GM23338 (cell line): ENCODE measurements at places on chromosomes 12 and 14.

- DNase-seq = no peak
These were observed 17.9 kb upstream of the CLEC7A start for GRCh38 chr12:10147714-10148403.

DNA sequence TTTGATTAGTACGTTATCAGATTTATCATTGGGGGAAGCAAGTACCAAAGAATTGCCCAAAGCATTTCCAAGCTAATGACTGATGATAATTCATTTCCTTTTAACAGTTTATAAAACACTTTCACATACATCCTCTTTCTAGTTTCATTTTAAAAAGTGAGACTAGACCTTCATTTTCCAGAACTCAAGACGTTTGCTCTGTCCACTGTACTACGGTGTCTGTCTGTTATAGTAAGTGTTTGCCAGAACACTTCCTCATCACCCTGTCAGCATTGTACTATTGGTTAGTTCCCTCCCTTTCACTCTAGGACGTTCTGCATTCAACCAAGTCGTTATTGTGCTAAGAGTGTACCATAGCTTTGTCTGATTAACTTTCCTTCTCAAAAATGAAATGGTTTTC lies 81.7 kb upstream of the TMEM263 start:
- DNase-seq = no peak

DNA sequence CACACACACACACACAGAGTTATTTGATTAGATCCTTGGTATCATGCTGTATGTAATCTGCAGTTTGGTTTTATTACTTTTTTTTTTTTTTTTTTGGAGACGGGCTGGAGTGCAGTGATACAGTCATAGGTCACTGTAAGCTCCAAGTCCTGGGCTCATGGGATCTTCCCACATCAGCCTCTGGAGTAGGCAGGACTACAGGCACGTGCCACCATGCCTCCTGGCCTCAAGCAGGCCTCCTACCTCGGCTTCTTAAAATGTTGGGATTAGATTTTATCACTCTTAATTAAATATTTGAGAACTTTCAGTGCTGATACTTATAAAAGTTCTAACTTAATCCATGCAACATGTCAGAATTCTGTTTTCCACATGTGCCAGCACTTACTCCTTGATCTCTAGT lies 31.3 kb upstream of the PSEN1 start:
- no peak for DNase-seq

- DNase-seq = no peak
These were observed 86.3 kb downstream of the IRF2BPL start for GRCh38 chr14:76941946-76942805.

GRCh38 chr12:39626033-39626814 lies 6.6 kb upstream of the ABCD2 start:
- peak; percentile 71 for DNase-seq

GRCh38 chr12:52977170-52977569 lies 28.3 kb downstream of the KRT18 start:
- DNase-seq = no peak

DNA sequence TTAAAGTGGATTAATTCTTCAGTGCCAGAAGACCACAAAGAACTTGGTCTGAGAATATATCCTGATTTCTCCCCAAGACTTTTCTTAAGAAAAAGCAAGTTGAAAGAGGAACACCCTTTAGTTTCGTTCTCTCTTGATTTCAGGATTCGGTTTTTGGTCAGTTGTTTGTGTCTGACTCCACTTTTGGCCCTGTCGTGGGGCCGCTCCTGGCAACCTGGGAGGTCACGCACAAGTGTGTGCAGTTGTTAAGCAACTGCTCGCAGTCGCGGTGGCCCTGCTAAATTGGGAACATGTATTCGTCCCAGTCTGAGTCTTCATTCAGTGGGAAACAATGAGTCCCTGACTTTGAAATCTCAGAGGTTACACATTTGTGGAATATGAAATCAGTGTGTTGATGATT lies 68.7 kb downstream of the RGS6 start:
- no peak for DNase-seq

DNA sequence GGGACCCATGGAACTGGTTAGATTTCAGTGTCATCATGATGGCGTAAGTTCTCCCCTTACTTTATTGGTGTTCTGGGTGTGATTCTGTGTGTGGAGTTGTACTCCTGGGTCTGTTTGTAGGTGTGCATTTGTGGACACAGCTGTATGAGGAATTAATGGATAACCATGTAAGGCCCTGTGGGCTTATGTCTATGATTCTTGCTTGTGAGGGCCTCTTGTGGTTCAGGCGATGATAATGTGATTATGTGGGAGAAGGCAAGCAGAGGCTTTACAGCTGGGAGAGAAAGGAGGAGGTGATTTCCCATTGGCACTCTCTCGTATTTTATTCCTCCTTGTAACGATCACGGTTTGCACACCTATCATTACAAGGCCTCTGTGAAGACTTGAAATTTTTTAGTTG lies 96.1 kb downstream of the SCN8A start:
- DNase-seq = no peak

- DNase-seq = no peak
These were observed 22.0 kb upstream of the ULK1 start for GRCh38 chr12:131872154-131873051.

GRCh38 chr12:12088147-12088546 lies 17.4 kb downstream of the BCL2L14 start:
- DNase-seq = no peak

- no peak for DNase-seq
These were observed 41.7 kb upstream of the NID2 start for GRCh38 chr14:52110441-52111086.

DNA sequence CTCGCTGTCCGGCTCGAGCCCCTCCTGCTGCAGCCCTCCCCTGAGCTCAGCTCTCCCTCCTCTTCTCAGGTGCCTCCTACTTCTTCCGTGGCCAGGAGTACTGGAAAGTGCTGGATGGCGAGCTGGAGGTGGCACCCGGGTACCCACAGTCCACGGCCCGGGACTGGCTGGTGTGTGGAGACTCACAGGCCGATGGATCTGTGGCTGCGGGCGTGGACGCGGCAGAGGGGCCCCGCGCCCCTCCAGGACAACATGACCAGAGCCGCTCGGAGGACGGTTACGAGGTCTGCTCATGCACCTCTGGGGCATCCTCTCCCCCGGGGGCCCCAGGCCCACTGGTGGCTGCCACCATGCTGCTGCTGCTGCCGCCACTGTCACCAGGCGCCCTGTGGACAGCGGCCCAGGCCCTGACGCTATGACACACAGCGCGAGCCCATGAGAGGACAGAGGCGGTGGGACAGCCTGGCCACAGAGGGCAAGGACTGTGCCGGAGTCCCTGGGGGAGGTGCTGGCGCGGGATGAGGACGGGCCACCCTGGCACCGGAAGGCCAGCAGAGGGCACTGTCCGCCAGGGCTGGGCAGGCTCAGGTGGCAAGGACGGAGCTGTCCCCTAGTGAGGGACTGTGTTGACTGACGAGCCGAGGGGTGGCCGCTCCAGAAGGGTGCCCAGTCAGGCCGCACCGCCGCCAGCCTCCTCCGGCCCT lies 22.8 kb downstream of the MMP17 start:
- no peak for DNase-seq

DNA sequence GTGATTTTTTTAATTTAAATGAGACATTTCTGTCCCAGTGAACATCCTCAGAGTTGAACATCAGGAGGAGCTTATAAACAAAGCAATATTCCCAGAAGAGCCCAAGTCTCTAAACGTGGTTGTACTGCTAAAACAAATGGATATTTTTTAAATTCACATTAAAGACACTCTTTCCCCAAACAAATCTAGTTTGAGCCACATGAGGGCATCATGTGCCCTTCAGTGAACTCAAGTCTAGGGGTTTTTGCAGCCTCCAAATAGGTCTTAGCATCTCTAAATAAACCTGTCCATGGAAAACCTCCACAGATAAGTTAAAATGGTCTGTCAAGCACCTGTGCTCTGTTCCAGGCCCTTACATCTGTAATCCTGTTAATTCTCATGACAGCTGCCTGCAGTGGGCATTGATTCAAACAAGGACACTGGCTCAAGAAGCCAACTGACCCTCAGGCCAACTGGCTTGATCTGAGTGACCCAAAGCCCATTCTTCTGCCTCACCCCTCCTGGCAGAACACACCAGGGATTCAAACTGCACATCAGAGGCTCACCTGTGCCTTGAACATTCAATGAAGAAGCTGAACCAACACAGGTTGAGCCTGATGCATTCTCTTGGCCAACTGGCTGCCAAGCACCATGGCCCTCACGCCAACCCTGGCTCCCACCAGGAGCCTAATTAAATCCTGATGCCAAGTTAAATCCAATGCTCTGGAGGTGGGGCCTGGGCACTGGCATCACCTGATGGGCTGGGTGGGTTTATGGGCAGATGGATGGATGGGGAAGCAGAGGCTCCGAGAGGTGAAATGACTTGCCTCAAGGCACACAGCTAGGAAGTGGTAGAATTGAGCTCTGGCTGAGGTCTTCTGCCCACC lies 8.6 kb downstream of the ISCU start:
- DNase-seq = peak; percentile 57

DNA sequence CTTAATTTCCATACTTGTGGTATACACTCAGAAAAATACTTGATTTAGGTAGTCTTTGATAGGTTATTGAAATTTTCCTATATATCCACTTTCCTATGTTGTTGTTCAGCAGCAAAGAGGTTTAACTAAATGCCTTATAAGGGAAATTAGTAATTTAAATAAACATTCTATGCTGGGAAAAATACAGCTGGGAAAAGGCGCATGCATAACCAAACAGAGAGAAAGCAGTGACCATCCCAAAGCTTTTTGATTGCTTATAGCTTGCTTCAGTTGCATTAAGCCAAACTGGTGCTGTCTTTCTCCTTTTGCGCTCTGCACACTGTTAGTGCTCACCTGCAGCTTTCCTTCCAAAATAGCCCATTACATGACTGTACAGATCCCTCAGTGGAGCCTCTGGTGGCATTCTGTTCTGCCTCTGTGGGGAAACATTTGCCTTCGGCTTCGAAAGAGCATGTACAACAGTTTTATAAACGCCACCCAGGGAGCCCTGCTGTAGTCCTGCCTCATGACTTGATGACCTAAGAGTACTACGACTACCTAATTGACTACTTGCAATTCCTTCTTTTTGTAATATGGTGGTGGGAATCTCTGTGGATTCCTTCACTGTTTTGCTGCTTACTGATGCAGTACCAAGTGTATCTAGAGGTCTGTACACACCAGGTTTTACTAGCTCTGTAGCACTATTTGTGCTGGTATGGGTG lies 120.8 kb downstream of the RALGAPA1 start:
- no peak for DNase-seq

DNA sequence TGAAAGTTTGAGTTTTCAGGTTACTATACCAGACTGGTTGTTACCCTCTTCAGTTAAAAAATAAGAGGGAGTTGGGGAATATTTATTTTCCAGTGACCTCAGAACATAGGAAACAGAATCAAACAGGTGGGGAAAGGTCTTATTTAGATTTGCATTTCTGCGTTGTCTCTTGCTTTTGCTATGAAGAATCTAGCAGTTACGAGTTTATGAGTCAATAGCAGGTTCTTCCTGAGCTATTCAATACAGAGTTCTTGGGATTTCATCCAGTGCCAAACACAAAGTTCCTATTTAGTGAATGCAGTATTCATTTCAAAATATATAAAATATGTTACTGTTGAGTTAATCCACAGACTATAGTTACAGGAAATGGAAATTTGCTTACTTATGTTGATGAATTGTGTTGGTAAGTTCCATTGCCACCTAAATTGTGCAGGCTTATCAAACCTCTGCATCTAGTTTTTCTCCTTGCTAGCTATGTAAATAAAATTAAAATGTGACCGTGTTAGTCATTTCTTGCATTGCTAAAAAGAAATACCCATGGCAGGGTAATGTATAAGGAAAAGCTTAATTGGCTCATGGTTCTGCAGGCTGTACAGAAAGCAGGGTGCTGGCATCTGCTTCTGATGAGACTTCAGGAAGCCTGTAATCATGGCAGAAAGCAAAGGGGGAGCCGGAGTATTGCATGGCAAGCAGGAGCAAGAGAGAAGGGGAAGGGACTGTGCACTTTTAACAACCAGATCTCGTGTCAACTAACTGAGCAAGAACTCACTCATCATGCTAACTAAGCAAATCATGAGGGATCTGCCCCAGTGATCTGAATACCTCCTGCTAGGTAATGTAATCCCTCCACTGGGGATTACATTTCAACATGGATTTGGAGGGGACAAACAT lies 110.2 kb downstream of the KTN1 start:
- peak; percentile 23 for DNase-seq

GRCh38 chr14:75561013-75561432 lies 17.4 kb upstream of the FLVCR2 start:
- peak; percentile 96 for DNase-seq

DNA sequence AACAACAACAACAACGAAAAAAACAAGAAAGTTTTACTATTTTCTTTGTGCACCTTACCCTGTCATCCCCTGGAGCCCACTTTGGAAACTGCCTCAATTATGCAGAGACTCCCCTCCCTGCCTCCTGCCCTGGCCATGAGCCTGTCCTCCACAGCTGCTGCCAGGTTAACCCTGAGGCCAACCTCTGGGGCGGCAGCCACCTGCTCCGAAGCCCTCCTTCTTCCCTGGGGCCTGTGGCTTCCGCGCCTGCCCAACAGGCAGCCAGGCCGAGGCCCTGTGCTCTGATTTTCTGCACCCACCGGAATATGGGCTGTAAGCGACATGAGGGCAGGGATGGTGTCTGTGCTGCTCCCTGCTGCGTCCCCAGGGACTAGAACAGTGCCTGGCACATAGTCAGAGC lies 183.0 kb downstream of the CALM1 start:
- DNase-seq = no peak

DNA sequence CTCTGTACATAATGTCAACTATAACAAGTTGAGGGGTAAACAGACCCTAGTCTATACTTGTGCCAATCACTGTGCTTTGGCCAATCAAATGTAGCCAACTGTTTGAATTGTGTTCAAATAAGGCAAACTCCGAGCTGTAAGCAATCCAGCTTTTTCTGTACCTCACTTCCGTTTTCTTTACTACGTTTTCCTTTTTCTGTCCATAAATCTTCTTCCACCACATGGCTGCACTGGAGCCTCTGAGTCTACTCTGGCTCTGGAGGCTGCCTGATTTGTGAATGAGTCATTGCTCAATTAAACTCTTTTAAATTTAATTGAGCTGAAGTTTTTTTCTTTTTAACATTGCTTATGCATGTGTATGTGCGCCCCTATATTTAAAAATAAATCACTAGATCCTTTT lies 29.7 kb downstream of the CLEC1A start:
- DNase-seq = no peak

- DNase-seq = no peak
These were observed 106.2 kb downstream of the SMOC1 start for GRCh38 chr14:69985463-69985862.

- no peak for DNase-seq
These were observed 24.6 kb upstream of the SCFD1 start for GRCh38 chr14:30597504-30597903.

GRCh38 chr12:47722941-47723631 lies 2.2 kb downstream of the ENDOU start:
- no peak for DNase-seq

GRCh38 chr12:25054783-25055144 lies 105.9 kb upstream of the BCAT1 start:
- no peak for DNase-seq

DNA sequence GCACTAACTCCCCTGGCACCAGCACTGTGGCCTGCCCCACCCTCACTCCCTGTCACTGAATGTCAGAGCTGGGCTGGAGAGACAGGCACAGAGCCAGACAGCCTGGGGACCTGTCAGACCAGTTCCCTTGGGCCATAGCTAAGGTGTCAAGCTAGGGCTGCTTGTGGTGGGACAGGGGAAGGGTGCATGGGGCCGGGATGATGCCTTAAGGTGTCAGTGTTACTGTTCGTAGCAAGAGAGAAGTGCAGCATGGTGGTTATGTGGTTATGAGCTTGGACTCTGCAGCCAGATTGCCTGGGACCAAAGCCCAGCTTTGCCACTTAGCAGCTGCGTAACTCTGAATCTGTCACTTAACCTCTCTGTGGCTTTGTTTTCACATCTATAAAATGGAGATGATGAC lies 3.8 kb downstream of the RAPGEF3 start:
- no peak for DNase-seq
